ENCODE measurements at places on chromosomes 3 and 15.

- no peak for DNase-seq
Measured at GRCh38 chr3:129315223-129315997, 36.7 kb downstream of the HMCES start.

DNA sequence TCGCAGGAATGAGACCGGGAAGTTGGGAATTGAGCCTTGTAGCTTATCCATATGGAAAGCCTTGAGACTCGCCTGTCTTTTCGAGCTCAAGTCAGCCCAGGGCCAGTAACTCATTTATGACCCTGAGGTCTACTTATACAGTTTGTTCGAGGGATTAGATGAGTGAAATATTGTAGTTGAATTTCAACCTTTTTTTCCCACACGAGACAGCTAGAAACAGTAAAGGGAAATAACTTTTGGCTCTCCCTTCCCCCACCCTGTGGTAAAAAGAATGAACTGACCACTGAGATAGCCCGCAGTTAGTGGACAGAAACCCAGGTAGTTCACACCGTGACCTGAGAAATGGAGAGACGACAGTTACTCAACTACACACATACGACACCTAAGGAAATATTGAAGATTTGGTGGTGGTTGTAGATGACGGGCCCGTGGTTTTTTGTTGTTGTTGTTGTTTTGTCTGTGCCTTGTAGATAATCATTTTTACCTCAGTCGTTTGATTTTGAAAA is 841 bp downstream of the EIF3J start:
- DNase-seq: no peak

DNA sequence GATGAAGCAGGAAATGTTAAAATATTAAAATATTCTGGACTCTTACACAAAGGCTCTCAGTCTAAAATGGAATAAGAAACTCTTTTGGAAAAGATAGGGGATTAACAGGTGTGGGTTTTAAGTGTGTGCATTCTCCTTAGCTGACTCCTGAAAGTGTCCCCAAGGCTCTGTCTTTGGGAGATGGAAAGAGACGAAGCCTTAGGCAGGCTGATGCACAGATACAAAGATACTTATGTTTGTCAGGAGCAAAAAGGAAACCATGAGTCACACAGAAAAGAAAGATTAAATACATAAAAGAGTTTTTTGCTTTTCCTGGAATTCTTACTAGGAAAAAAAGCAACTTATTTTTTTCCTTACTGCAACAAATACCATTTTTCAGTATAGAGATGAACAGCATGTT is 23.8 kb upstream of the ABI3BP start:
- DNase-seq: no peak

DNA sequence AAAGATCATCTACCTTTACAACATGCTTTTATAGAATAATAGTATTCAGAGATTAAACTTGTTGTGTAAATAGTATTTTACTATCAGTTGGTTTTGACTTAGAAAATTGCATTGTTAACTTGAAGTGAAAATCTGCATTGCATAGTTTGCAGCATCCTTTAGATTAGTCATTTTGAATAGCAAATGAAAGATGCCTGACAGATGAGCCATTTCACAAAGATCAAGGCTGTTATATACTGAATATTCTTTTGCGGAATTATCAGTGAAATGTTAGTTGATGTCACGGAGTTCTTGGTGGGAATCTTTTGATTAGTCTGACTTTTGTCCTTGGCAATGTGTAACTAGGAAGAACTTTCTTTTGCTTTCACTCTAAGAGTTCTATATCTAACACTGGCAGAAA is 24.5 kb downstream of the RSRC1 start:
- DNase-seq: no peak

GRCh38 chr3:52002748-52003147 is 7.1 kb upstream of the RPL29 start:
- no peak for DNase-seq

DNA sequence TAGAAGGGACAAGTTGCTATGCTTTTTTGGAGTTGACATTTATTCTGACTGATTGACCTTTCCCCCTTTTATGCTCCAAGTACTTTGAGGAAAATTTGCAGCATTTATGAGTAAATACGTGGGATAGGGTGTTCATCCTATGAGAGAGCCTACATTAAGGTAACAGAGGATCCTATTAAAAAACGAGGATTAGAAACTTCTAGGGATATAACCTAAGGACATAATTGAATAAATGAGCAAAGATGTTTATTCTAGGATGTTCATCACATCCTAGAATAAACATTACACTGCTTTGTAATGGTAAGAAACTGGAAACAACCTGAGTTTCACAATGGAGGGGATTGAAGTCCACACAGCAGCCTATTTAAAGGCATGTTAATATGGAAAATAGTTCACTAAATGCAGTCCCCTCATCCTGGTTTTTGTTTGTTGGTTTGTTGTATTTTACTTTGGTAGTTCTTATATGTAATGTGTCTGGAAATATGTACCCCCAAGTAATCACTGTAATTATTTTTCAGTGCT is 23.9 kb upstream of the CLEC3B start:
- DNase-seq: no peak

Measured in GM10248 (cell line).